ENCODE measurements at places on chromosomes 6 and 20.

DNA sequence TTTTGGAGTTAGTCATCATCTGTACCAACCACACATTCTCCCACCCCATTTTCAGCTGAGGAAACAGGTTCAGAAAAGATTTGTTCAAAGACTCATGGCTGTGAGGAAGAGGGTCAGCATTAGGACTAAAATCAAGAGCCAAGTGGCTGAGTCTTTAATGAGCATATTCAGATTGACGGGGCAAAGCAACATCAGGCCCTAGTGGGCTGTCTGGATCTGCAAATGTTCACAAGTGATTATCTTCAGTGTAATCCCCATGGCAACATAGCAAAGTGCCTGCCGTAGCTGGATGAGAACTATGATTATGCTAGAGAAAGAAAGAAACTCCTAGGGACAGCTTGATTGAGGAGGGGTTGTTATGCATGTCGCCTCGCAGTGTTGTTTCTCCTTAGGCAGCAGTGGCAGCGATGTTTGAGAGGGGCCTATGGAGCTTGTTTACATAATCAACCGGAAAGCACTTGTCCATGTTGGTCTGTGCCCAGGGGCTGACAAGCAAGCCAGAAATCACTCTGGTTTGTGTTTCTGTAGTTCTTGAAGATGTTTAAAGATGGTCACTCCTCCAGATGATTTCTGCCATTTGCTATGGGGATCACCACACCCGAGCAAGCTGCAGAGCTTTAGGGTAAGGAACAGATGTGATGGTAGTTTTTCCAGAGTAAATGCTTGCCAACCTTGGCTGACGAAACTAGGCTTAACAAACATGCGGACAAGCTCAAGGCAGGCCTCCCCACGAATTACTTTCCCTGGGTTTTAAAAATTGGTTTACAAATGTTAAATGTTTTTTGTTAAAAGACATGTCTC, 124.3 kb upstream of the MLIP start:
- no peak for DNase-seq

DNA sequence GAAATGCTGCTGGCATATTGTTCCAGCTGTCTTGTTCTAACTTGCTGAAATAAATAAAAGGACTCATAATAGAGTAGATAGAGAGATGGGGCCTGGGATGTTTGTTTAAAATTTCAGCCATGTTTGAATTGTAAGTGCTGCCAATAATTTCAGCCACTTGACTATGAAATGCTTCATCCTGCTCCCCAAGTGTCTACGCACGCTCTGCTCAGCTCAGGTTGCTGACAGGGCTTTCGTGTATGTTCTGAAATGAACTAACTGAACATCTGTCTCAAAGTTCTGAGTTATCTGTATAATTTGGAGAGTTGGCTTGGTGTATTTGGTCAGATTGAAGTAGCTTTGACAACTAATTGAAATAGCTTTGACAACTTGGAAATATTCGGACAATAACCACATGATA, 387.8 kb downstream of the BMP2 start:
- DNase-seq = no peak

- no peak for DNase-seq
These were observed 52.5 kb downstream of the PRND start for GRCh38 chr20:4774207-4774606.

- DNase-seq = no peak
These were observed 208.9 kb upstream of the EXOC2 start for GRCh38 chr6:901696-902460.

- no peak for DNase-seq
These were observed 10.5 kb downstream of the MANBAL start for GRCh38 chr20:37299718-37300528.

- no peak for DNase-seq
These were observed 477.1 kb upstream of the EYS start for GRCh38 chr6:66184091-66184490.

DNA sequence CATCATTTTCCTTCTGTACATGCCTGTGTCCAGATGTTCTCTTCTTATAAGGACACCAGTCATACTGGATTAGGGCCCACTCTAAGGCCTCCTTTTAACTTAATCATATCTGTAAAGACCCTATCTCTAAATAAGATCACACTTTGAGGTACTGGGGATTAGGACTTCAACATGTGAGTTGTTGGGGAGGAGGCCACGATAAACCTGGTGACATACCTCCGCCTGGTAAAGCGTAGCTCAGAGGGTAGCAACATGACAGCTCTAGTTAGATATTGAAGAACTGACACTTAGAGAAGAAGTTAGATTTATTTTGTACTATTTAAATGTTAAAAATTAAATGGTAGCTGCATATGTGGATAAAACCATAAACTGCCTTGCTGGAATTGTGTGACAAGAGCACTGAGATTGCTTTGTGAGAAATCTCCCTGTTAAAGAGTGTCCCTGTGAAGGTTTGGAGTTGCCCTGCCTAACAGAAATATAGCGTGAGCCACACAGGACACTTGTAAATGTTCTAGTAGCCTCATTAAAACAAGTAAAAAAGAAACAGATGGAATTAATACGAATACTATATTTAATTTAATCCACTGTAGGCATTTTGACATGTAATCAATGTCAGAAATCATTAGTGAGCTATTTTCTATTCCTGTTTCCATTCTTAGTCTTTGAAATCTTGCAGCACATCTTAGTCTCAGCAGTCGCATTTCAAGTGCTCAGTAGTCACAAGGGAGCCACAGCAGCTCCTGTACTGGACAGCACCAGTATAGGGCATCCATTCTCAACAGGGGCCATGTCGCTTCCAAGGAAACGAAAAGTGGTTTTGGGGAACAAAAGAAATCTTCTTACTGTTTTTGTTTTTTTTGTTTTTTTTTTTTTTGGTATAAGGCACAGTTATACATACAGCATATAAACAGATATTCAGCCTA, 13.4 kb downstream of the PLCB1 start:
- no peak for DNase-seq

DNA sequence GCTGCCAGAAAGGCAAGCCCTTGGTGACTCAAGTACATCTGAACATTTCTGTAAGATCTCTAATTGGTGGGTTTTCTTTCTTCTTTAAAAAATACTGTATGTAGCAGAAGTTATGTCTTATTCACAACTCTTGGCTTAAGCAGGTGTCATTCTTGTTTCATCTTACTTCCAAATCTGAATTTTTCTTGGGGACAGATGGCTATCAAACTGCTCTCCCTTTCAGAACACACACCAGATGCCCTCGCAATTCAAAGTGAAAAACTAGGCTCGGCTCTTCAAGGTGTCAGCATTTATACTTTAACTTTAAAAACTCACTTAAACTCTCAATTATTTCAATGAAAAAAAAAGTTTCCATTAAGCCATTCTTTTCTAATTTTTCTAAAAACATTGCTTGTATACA, 49.7 kb downstream of the PAK5 start:
- no peak for DNase-seq

DNA sequence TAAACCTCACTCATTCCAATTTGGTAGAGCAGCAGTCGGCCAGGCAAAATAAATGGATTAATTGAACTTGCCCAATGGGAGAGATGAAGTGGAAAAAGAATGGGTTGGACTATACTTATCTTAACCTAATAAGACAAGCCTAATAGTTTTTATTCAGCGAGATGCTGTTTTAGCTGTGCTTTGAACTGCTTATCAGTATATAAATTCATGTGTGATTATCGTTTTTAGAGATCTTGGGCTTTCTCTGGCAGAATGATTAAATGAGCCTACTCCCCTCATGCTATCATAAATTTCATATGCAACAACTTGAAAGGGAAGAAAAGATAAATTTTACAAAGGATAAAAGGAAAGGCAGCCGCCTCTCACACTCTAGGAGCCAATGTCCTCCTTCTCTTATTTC, 59.8 kb downstream of the SNAP25 start:
- no peak for DNase-seq

DNA sequence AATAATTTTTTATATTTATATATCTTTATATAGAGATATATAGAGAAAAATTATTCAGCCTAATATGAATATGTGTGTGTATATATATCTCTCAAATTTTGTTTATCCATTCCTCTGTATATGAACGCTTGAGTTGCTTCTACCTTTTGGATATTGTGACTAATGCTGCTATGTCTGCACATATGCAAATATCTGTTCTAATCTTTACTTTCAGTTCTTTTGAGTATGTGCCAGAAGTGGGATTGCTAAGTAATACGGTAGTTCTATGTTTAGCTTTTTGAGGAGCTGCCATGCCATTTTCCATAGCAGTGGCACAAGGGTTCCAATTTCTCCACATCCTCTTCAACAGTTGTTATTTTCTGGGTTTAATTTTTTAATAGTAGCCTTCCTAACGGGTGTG, 72.8 kb upstream of the CEP85L start:
- no peak for DNase-seq

GRCh38 chr20:32158351-32158750, 48.8 kb downstream of the TM9SF4 start:
- DNase-seq = no peak

- DNase-seq = no peak
These were observed 31.0 kb downstream of the DLGAP4 start for GRCh38 chr20:36336954-36337704.

- no peak for DNase-seq
These were observed 55.5 kb upstream of the THEMIS start for GRCh38 chr6:127956260-127956888.
